Anterior cingulate cortex (tissue), 58 donors: ENCODE measurements at places on chromosomes 12 and 14.

- no peak for DNase-seq
These were observed 3.1 kb downstream of the C14orf39 start for GRCh38 chr14:60482743-60483142.

DNA sequence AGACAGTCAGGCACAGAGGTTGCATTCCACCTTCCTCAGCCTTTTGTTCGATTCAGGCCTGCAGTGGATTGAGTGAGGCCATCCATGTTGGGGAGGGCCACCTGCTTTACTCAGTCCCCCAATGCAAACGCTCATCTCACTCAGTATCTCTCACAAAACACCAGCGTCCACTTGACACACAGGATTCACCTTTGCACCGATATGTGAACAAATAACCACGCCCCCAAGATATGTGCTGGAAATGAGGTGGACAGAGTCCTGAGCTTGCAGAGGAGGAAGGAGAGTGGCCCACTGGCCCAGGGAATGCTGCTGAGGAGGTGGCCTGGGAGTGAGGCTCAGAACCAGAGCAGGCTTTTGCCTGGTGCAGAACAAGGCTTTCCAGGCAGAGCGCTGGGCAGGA lies 60.7 kb downstream of the DNAH10 start:
- no peak for DNase-seq

- no peak for DNase-seq
These were observed 68.7 kb downstream of the EID3 start for GRCh38 chr12:104372061-104372720.

- no peak for DNase-seq
These were observed 83.2 kb downstream of the SLC38A6 start for GRCh38 chr14:61064210-61064609.

DNA sequence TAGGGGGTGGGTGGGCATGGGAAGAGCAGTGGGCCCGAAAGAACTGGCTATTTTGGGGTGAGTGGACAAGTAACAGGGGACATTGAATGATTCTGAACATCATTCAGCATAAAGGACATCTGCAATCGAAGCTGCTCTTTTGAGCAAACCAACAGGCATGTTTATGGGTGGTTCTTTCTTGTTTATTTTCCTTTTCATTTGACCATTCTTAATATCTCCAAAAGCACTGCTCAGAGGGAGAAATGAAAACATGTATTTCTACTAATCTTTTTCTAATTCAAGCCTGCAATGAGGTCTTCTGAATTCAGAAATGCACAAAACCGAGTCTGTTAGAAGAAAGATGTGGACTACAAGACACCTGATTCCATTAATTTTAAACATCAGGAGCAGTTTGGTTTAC lies 54.0 kb downstream of the NUAK1 start:
- no peak for DNase-seq

DNA sequence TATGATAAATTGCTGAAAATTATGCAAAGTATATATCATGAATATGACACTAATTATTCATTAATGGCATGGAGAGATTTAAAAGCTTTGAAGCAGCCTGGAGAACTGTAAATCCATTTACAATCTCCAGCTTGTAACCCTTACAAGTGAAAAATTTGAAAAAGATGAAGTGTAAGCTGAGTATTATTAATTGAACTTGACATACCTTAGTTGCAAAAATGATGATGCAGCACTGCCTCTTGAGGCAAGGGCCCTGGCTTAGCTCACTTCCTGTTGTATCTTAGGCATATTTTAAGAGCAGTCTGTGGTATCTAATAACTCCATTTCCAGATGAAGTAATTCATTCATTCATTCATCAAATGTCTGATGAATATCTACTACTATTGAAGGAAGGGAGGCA lies 158.6 kb downstream of the ANO4 start:
- no peak for DNase-seq

- no peak for DNase-seq
These were observed 366.2 kb downstream of the PAWR start for GRCh38 chr12:79324571-79324970.

GRCh38 chr12:69238589-69239351 lies 599 bp upstream of the CPSF6 start:
- no peak for DNase-seq

DNA sequence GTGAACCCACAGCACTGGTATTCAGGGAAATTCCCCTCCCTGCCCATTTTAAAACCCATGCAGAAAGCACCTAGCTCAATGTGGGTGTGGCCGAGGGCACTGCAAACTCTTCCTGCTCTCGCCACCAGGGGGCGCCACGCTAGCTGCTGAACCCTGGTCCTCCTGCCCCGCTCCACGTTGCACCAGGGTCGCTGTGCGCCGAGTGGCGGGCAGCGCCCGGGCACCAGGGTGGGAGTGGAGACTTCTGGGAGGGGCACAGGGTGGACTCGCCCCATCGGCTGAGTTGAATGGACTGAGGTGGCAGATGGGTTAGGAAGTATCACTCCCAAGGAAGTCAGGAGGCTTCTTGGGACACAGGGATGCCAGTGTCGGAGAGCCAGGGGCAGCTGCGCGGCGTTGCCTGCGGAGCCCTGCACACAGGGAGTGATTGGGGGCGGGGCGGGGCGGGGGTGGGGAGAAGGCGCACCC lies 48.1 kb upstream of the BCL11B start:
- no peak for DNase-seq

- peak; percentile 26 for DNase-seq
These were observed 1.9 kb downstream of the MLXIP start for GRCh38 chr12:122080149-122081082.

GRCh38 chr12:67391656-67392055 lies 122.5 kb downstream of the CAND1 start:
- DNase-seq: no peak

DNA sequence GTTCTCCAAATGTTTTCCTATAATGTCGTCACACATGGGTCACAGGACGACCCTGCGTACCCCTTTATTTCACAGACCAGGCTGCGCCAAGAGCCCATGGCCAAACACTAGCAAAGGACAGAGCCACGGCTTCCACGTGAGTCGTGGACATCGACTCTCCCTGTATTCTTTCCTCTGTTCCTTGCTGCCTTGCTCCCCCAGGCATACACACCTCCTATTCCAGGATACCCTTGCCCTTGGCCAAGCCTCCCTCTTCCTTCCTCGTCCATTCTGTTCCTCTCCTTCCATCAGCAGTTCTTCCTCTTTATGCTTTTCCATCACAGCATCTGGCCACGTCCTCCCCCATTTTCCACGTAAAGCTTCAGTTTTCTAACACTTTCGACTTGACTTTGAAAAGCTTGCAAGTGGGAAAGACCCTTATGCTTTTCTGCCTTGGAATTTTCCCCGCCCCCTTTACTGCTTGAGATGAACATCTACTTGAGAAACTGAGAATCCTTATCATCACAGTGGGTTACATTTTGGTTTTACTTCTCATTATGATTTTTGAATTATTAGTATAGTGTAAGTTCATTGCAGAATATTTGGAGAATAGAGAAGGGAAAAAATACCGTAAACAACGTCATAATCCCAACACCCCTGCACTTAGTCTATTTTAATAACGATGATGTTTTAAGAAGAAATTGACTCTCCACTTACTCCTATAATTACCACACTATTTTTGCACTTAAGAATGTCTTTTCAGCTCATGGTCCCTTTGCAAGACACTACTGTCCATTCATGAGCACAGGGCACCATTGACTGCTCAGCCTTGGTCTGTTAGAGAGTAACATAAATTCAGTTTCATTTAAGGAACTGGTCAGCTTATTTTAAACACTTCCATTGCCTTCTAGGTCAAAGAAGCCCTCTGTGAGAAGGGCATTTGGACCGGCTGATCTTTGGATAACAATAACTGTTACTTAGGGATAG lies 15.8 kb upstream of the NINJ2 start:
- DNase-seq: no peak

DNA sequence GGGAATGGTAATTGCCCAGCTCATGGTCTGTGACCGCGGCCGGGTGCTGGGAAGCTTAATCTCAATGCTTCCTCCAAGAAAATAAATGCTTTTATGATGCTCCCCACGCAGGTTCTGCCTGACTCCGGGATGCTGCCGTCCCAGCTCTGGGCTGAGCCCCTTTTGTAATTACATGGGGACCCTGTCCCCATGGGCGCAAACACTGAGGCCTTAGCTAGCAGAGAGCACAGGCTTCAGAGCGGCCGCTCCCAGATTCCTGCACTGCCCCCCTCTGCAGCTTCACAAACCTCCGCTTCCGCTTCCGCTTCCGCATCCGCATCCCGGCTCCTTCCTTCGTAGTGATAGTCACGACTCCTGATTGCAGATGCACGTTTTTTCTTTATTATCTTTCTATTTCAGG lies 129.5 kb downstream of the KIF26A start:
- DNase-seq: no peak
